EH (cell line): ENCODE measurements at places on chromosomes 13 and 19.

DNA sequence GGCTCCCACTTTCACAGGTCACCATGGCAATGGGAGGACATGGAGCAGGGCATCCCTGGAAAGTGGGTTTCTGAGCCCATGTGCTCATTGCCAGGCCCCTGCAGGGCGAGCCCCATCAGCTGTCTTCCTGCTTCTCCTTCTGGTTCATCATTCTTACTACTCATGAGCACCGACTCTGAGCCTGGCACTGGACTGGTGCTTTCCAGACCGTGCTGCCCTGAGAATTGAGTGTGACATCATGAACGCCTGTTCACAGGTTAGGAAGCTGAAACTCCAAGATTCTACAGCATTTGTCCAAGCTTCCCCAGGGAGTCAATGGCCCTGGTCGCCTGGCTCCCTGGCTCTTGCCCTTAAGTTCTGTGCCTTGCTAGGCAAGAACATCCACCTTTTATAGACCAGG lies 210.4 kb upstream of the ZNF536 start:
- no peak for DNase-seq

DNA sequence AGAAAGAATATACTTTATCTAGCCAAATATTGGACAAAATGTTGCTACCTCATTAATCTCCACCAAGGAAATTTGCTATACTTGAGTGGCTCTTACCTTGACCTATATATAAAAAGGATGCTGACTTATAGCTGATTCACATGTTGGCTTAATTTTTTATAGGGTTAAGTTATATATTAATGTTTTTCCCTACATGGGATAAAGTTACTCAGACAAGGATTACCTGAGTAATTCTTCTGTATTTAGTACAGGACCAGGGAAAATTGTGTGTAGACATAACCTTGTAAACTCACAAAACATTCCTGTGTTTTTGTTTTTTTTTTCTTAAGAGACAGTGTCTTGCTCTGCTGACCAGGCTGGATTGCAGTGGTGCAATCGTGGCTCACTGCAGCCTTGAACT lies 30.6 kb upstream of the SOHLH2 start:
- DNase-seq, result no peak

DNA sequence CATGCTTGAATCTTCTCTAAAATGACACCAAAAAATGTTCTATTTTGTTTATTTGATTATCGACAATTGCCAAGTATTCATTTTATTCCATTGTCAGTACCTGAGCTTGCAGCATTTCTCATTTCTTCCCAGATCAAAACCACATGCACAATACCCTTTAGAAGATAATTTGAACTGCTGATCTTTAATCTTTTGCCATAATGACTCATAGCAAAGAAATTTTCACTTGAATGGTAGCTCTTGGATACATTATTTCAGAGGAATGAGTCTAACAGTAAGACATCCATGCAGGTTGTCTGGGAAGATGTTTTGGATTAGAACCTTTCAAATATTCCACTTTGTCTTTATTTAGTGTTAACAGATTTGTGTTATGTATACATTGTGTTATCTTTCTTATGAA lies 42.0 kb upstream of the RXFP2 start:
- peak; percentile 30 for DNase-seq

GRCh38 chr19:42475366-42475765 lies 32.6 kb upstream of the CXCL17 start:
- no peak for DNase-seq

- DNase-seq, result peak; percentile 29
Measured at GRCh38 chr13:105665284-105665683, 870.2 kb downstream of the EFNB2 start.

DNA sequence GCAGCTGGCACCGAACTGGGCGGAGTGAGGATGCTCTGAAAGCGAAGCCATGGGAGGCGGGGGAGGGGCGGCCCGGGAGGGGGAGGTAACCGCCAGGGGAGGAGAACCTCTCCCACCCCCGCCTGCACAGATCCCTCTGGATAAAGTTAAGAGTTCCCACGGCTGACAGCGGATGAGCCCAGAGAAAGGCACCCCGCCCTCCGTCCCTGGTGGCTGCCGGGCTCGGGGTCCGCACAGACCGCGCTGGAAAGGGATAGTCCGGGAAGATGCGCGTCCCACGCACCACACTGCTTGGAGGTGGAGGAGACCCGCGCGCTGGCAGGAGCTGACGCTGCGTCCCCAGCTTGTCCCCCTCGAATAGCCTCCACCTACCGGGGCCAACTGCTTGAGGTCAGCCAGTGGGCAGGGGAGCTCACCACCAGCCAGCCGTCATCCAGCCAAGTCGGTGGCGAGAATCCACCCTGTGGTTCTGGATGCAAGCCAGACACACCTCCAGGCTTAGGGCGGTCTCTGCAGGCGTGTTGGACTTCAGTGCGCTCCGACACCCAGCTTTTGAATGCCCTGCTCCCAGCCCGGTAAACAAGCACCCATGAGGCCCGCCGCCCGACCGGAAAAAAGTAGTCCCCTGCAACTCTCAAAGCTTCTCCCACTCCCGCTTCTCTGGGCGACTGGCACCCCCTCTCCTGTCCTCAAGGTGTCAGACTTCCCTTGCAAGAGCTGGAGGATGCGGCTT lies at the start of gene TRPC4:
TRPC4 (minus strand) TSS at position 17 of the 733 bp plus-strand sequence. CDS start 86,439 bp downstream, outside the sequence.
- DNase-seq, result peak; percentile 87

DNA sequence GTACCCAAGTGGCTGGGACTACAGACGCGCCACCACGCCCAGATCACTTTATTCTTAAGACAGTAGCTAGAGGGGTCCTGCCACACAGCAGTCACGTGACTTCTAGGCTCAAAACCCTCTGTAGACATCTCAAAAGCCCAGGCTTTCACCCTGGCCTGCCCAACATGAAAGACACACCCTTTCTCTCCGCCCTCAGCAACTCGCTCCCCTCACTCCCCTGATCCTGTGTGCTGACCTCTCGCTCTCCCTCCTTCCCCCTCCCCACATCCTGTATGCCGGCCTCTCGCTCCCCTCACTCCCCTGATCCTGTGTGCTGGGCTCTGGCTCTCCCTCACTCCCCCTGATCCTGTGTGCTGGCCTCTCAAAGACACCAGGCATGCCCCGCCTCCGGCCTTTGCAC lies 77.4 kb downstream of the SLC15A1 start:
- no peak for DNase-seq

DNA sequence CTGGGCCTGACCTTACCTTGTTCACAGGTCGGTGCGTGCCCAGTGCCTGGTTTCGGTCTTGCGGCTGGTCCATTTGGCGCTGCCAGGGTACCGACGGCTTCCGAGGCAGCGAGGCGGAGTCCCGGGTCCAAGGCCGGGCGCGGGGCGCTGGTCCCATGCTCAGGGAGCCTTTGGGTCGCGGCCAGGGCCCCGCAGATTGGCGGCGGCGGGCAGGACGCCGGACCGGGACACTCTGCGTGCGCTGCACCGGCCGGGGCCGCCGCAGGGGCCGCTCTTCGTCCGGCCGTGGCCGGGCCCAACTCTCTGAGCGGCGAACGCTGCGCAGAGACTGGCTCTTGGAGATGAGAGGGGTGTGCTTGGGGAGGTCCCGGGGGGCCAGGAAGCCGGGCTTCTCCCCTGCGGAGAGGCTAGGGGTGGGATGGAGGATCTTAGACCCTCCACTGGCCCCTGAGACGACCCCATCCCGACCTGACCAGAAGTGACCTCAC lies 3.4 kb upstream of the WIZ start:
- DNase-seq, result no peak

DNA sequence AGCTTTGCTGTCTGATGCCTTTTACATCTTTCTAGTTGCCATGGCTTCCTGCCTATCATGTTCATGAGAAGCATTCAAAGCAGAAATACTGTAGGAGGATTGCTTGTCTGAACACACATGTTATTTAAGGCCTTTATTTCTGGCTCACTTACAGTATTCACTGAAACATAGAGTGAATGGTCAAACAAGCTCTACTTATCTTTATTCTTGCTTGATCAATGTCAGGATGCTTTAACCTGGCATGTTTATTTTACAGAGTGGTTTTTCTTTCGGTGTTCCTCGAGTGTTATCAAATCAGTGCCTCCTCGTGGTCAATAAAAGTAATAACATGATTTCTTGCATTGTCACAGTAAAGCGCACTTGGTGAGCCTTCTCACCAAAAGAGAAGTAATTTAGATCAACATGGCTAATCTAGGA lies 73.5 kb upstream of the PCDH17 start:
- no peak for DNase-seq

- no peak for DNase-seq
Measured at GRCh38 chr13:29943273-29943672, 92.9 kb upstream of the UBL3 start.

- DNase-seq, result no peak
Measured at GRCh38 chr19:49565261-49565660, 15.1 kb downstream of the NOSIP start.

DNA sequence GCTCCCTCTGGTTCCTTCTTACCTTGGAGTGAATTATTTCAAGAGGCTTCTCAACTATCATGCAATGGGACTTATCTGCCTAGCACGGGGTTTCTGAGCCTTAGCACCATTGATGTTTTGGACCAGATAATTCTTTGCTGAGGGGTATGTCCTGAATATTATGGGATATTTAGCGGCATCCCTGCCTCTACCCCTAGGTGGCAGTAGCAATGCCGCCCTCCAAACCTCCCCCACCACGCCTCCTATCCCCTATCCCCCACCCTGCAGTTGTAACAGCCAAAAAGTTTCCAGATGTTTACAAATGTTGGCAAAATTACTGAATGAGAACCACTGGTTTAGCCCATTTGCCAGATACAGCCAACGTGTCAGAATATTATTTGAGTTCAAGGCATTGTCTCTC lies 125.5 kb downstream of the POSTN start:
- DNase-seq, result no peak

DNA sequence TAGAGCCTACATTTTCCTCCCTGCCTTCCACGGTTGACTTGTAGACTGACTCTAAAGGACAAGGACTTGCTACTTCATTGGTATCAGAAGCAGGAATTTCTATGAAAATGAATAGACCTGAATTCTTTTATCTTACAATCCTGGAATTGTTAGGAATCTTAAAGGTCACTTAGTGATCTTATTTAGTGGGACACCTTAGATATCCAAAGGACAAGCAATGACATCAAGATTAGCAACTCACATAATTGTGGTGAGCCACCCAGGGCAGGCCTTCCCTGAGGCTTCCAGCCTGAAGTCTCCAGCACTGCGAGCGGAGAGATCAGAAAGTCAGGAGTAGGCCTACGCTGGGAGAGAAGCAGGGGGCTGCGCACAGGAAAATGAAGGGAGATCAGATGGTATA lies 37.8 kb downstream of the KLF5 start:
- no peak for DNase-seq

DNA sequence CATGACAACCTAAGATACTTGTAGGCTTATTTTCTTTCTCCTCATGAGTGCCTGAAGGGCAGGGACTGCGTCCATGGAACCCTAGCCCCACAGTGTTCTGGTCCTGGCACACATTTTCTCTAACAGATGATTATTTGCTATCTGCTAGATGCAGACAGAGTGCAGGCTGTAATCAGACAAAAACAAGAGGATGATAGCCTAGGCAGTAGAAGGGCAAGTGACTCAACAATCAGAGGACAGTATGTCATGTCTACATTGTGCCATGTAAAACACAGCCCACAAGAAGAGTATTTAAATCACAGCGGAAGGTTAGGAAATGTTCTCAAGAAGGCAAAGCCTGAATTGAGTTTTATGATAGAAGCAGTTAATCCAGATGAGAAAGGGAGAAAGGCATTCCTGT lies 29.3 kb downstream of the MIPEP start:
- DNase-seq, result no peak

DNA sequence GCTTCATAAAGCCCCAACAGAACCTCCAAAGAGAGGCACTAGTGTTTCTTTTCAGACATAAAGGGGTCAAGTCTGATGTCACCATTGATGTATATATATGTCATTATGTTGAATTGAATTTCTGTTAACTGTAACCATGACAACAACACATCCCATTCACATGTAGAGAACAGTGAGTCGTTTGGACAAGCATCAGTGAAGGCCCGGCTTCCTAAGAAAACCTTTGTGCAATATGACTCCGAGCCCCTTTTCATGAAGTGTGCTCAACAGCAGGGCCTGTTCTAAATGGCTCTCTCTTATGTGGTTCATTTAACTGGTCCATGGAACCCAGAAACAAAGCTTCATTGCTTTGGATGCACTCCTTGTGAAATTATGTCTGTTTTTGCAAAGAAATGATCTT lies 67.2 kb upstream of the UBL3 start:
- no peak for DNase-seq

DNA sequence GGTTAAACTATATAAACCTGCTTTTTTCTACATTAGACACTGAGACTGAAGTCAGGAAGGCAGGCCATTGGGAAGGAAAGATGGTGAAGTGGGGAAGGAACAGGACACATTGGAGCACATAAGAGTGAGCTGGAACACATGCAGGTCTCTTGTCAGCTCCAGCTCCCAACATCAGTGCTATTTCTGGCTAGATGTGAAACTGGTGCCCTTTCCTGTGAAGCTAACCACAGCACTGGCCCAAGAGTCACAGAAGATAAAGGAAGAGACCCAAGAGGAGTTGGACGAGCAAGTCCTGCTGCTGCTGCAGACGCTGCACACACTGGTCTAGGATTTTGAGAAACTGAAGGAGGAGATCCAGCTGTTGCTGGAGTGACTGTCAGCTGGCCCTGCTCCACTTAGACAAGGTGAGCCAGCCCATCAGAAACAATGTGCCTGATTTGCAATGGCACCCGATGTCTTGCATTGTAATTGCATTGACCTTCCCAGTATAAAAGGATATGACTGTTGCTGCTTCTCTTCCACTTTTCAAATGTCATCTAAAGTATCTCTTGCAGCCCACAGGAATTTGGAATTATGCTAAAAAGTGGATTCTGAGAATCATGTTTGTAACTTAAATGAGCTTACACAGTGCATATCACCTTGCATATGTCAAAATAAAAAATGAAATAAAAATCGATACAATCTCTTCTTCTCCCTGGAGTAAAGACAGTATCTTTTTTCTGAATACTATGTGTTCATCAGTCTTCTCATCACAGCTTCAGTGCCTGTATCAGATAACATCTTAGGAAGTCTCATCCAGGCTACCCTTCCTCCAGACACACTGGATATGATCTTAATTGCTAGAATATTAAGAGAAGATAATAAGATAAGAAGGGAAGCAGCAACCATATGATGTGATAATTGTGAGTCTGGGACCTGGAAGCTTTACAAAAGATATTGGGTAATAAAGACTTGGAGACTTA lies 230.7 kb upstream of the SPRY2 start:
- no peak for DNase-seq

DNA sequence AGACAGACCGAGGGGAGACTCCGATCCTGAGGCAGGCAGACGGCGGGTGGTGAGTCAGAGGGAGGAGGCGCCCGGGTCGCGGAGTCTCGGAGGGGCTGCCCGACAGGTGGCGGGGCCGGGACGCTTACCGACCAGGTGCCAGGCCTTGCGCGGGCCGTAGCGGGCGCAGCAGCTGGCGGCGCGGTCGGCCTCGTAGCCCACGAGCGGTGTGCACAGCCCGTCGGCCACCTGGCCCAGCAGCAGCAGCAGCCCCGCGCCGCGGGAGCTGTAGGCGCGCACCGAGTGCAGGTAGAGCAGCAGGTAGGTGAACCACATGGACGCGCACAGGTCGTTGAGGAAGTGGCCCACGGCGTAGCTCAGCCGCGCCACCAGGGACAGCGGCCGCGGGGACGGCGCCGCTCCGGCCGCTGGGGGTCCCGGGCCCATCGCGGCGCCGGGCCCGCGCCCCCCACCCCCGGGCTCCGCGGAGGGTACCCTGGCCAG lies 367 bp downstream of the MFSD12 start:
- DNase-seq, result peak; percentile 59
